CD8-positive, alpha-beta memory T cell (primary cell): ENCODE measurements at places on chromosomes 5 and 9. TPM values are rescaled to one million over a fixed set of nuclear protein-coding genes. Genes with fewer than 3 reads are reported as not detected.
A peak's percentile ranks its signal among the peaks of the same experiment; 100 is the strongest.

Gene BHMT
- not detected for polyA plus RNA-seq

Gene SPINK7
- polyA plus RNA-seq: not detected

Gene NUTM2F
- not detected for polyA plus RNA-seq

Gene SLC46A2
- not detected for polyA plus RNA-seq

Gene FAM200C
- polyA plus RNA-seq: 0.12 TPM

Gene ADAM19
- polyA plus RNA-seq: 4.1 TPM

Gene TERT
- polyA plus RNA-seq: not detected

Gene PGM5
- not detected for polyA plus RNA-seq

Gene PCDHGB1
- not detected for polyA plus RNA-seq

Gene SLC36A3
- polyA plus RNA-seq: not detected

DNA sequence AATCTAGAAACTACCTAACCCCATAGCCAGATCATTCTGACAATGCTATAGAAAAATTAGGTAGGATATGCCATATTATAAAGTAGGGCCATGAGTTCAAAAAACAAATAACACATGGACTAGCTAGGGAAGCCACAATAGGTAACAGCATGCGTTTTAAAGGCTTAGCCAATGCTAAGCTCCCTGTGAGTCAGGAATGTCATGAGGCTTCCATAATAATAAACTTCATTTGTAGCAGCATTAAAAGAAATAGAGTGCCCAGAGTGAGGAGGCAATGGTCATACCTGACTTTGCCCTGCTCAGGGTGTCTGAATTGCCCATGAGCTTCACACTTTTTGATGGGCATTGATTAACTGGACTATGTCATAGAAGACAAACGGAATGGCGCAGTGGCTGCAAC lies 15.8 kb downstream of the FOXE1 start:
- no peak for DNase-seq

DNA sequence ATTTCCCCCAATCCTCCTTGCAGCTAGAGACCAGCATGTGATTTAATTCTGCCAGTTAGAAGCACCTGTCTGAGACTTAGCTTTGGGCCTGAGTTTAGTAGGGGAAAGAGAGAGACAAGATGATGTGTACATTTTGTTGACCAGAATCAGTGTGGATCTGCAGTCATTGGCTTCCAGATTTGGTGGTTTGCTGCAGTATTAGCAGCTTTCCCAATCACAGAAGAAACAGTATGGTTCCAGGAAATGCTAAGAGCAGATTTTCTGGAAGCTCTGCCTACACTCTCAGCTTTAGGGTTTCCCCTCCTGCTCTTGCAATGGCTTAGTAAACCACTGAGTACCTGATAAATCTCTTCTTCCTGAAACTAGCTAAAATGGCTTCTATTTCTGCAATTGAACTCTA lies 48.8 kb upstream of the FREM1 start:
- no peak for DNase-seq

DNA sequence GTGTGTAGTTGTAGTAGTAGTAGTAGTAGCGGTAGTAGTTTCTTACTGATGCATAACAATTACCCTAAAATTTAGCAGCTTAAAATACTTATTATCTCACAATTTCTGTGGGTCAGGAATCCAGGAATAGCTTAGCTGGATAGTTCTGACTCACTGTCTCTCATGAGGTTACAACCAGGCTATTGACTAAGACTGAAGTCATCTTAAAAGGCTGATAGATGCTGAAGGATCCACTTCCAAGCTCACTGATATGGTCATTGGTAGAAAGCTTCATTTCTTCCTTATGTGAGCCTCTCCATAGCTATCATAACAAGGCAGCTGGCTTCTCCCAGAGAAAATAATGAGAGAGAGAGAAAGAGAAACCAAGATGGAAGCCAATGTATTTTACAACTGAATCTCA lies 147.5 kb upstream of the FBXL17 start:
- no peak for DNase-seq

GRCh38 chr5:91302305-91302704 lies 80.8 kb downstream of the ARRDC3 start:
- DNase-seq: no peak

DNA sequence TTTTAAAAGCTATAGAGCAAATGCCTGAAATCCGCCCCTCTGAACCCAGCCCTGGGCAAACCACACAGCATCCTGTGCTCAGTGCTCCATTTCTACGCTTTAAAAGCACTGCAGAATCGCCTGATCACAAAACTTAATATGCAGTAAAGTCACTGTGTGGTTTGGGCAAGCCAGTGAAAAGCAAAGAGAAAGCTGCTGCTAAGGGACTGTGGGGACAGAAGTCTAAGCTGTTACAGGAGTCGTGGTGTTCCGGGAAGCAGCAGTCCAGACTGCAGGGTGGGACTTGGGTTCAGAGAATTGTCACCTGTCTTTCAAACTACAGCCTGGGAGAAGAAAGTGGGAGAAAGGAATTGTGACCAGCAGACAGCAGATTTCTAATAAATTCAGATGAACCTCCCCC lies 8.2 kb downstream of the RAPGEF1 start:
- DNase-seq: peak; percentile 67

GRCh38 chr9:127569886-127570401 lies 42.1 kb upstream of the STXBP1 start:
- DNase-seq: no peak

DNA sequence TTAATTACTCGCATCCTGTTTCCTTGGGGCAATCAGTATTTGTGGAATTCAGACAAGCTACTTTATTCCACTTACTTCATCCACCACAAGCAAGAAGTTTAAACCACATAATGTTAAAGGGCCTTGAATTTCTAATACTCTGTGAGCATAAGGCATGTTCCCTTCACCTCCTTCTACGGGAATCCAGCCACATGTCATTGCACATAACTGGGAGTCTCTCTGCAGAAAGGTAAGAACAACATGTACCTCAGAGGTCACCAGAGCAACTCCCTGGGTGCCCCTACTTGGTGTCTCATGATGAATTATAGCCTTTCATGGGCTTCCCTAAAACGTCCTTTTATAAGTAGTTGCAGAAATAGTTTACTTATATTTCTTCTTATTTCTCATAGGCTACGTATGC lies 553.2 kb downstream of the DTWD2 start:
- no peak for DNase-seq

GRCh38 chr9:106657926-106658325 lies 205.0 kb upstream of the ZNF462 start:
- DNase-seq: no peak

DNA sequence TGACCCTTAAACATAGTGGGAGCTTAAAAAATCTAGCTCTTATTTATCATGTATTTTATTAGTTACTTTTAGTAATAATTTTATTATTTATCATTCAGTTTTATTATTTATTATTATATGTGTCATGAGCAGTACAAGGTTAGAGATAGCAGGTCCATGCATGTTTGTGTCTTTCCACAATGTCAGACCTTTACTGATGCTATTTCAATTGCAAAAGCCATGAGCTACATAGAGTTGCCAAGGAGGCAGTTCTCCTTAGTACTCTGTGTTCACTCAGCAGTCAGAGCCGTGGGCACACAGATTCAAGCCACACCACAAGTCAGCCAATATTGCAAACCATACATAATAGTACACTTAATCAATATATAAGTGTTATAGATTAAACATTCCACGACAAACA lies 157.9 kb upstream of the NTRK2 start:
- DNase-seq: no peak

DNA sequence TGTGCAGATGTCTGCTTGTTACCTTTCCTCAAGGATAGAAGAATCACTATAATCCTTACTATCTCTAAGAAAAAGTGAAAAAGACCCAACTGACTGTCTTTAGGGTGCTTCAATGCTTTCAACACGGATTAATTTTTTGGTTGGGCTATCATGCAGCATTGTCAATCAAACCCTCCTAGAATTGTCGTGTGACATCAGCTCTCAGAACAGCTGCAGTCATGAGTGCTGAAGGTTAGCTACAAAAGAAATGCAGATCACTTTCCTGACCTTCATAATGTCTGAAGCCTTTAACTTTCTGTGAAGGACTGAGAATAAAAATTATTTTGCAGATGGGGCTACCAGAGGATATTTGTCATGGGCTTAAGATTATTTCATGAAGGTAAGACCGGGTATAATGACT lies 107.9 kb upstream of the EFNA5 start:
- no peak for DNase-seq

- DNase-seq: no peak
Measured at GRCh38 chr5:44885903-44886302, 77.2 kb downstream of the MRPS30 start.

- no peak for DNase-seq
Measured at GRCh38 chr9:9874270-9874669, 738.5 kb downstream of the PTPRD start.

DNA sequence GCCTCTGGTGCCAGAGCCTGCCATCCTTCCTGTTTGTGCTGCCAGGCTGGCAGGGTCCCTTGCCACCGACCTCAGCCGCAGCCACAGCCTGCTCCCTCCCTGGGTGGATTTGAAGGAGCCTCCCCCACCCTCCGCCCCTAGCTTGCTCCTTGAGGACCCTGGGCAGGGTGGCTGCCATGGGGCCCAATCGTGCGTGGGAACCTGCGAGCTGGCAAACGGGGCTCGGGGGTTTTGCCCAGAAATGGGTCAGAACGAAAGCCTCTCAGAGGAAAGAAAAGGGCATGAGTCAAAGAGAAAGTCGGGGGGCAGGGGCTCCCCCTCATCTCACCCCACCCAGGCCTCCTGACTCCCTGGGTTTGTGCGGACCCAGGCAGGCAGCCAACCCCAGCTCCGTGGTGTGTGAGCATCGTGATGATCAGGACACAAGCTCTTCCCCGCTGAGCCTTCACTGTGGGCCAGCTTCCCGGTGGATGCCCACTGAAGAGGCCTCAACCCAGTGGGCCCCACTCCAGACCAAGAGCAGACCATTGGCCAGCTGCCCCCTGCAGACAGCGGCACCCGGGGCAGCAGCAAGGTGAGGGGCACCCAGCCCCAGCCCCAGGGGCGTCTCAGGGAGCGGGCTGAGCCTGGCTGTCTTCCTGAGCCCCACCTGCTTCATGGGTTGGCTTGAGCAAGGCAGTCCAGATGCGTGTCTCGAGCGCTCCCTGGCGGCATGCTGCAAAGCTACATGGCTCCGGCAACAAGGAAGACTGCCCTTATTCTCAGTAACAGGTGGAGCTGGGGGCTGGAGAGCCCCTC lies 3.0 kb upstream of the FUT7 start:
- peak; percentile 81 for DNase-seq

DNA sequence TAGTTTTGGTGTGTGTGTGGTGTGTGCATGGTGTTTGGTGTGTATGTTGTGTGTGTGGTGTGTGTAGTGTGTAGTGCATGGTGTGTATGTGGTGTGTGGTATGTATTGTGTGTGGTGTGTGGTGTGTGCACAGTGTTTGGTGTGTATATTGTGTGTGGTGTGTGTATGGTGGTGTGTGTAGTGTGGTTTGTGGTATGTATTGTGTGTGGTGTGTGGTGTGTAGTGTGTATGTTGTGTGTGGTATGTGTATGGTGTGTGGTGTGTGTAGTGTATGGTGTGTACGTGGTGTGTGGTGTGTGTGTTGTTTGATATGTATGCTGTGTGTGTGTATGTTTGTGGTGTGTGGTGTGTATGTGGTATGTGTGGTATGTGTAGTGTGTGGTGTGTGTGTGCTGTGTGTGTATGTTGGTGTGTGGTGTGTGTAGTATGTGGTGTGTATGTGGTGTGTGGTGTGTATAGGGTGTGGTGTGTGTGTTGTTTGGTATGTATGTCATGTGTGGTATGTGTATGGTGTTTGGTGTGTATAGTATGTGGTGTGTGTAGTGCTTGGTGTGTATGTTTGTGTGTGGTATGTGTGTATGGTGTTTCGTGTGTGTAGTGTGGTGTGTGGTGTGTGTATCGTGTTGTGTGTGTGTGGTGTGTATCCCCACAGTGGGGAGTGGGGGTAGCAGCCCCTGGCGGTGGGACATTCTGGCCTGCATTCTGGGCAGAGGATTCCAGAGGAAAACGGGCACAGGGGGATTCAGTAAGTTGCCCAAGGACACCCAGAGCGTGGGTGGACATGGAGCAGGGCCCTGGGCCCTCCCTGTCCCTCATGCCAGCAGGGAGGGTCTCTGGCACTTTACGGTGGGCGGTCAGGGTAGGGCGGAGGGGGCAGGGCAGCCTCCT lies 79.7 kb downstream of the HMCN2 start:
- DNase-seq: no peak

GRCh38 chr5:62969409-62970120 lies 390.9 kb downstream of the LRRC70 start:
- DNase-seq: no peak

DNA sequence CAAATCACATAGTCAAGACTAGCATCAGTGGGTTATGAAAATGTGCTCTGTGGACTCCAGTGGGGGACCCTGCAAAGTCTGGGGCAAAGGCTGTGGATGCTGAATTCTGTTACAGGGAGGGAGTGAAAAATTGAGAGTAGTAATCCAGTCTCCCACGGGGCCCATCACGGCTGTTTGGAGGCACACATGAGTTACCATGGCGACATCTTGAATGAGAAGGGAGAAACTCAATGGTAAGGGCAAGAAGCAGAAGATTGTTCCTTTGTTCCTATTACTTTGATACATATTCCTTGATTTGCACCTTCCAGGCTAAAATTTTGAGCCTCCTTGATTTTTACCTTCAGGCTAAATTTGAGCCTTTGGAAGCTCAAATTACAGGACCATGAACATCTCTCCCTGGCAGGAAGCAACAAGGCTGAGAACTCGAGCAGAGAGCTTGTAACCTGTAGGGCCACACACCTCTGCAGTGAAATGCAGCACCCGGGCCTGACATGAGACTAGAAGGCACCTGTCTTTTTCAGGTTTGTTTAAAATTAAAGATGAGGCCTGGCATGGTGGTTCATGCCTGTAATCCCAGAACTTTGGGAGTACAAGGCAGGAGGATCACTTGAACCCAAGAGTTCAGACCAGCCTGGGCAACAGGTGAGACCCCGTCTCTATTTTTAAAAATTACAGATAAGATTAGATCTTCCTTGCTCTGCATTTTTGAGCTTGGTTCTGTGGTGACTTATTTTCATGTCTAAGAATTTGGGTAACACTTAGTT lies 31.0 kb upstream of the ZFR start:
- no peak for DNase-seq

GRCh38 chr5:159982421-159983173 lies 26.3 kb upstream of the TTC1 start:
- no peak for DNase-seq

DNA sequence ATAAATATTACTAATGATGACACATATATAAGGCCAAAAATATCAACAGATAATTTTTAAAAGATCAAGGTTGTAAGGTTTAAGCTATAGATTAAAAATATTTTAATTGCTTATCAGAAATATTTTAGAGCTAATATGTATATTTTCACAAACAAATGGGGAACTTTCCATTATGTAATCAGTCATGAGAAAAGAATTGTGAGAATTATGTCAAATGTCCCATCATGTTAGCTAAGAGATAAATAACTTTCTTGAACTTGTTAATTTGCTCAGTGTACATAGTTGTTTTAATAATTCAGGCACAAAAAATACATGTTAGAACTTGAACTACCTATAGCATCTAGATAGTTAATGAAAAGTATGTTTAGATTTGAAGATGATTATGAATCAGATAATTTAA lies 67.7 kb downstream of the SYK start:
- DNase-seq: no peak

GRCh38 chr9:33751536-33752129 lies 43.7 kb upstream of the PRSS3 start:
- no peak for DNase-seq

GRCh38 chr5:60738461-60738860 lies 38.5 kb upstream of the DEPDC1B start:
- DNase-seq: no peak
